ENCODE measurements at places on chromosomes 5 and 9.

DNA sequence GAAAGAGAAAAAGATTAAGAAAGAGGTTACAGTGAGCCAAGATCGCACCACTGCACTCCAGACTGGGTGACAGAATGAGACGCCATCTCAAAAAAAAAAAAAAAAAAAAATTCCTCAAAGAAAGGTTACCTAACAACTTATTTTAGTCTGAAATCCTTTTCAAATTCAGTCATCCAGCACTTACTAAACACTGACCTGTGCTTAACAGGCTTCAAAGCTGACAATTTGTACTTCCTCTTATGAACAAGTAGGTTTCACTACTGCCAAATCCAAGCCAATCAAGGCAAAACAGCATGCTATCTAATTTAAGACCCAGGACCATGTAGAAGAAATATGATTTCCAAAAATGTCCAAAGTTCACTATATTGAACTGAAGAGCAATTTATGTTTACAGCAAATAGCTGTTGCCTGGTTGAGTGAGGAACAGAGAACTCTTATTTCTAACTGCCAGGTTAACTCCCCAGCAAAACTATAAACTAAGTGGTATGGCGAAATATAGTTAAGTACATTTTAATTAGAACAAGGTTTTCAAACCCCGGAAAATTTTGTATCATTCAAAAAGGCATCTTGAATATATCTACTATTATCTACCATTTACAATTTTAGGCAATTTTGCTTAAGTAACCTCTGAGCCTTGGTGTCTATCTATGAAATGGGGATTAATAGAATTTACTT lies 13.4 kb downstream of the PWWP2A start:
- no peak for DNase-seq
- H3K4me1 ChIP-seq, result no peaks in the 10 kb centered on the region
- H3K4me3 ChIP-seq, result no peak overlapping the region
- H3K36me3 ChIP-seq, result peaks cover 4% of the 10 kb centered on the region

DNA sequence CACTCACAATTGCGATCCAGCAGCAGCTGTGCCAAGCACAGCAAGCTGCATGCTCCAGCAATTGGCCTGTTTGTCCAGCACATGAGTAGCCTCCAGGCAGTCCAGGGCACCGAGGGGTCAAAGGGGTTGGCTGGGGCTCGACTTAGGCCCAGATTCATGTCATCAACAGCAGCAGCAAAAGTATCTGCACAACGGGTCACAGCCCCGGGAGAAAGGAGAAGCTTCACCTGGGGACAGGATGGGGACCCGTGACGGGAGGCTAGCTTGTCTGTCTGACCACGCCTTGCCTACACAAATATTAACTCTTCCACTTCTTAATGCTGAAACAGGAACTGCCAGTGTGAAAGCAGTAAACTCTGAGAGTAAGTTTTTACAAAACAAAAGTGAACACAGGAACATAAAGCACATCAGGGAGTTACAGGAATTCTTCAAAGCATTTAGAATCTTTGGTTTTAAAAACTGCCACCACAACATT lies 191.2 kb downstream of the PIK3R1 start:
- H3K4me3 ChIP-seq, result no peak overlapping the region
- no peak overlapping the region for H3K27ac ChIP-seq
- no peaks in the 10 kb centered on the region for H3K36me3 ChIP-seq

DNA sequence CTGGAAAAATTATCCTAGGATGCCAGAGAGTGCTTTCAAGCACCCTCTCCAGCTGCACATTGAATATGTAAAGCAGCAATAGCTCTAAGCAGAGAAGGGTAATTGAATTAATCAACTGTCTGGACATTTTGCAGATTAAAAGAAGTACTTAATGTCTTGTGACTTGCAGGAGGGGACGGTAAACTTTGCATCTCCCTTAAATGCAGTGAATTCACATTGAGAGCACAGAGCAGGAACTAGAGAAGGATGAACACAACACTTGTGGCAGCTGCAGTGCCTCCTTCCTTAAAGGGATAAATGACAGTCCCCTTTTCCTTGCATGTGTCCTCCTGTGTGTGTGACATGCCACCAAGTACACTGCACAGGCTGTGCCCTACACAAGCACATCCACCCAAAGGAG lies 7.4 kb upstream of the CDK5RAP2 start:
- DNase-seq, result no peak
- no peaks in the 10 kb centered on the region for H3K27me3 ChIP-seq
- no peaks in the 10 kb centered on the region for H3K4me1 ChIP-seq
- H3K27ac ChIP-seq, result no peak overlapping the region
- no peaks in the 10 kb centered on the region for H3K36me3 ChIP-seq
- H3K4me3 ChIP-seq, result no peak overlapping the region

GRCh38 chr5:80210014-80210413 lies 45.8 kb downstream of the SERINC5 start:
- H3K27ac ChIP-seq, result no peak overlapping the region
- no peak for DNase-seq
- no peaks in the 10 kb centered on the region for H3K4me1 ChIP-seq
- no peak overlapping the region for H3K4me3 ChIP-seq

DNA sequence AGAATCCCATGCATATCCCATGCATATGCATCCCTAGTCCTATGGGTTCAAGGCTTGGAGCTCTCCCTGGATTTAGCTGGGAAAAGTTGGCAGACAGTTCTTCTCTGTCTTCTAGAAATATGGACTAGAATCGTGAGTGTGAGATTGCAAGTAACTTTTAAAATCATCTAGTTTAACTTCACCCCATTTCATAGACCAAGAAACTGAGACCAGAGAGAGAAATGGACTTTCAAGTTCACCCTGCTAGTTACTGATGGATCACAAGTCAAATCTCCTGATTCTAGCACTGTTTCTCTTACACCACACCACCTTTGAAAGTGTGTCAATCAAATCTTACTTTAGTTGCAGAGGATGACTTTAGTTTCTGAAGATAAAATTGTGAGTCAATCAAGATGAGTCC lies 13.4 kb downstream of the TGFBI start:
- H3K36me3 ChIP-seq, result no peaks in the 10 kb centered on the region
- H3K4me1 ChIP-seq, result no peaks in the 10 kb centered on the region
- no peaks in the 10 kb centered on the region for H3K27me3 ChIP-seq
- no peak overlapping the region for H3K27ac ChIP-seq
- no peak for DNase-seq

DNA sequence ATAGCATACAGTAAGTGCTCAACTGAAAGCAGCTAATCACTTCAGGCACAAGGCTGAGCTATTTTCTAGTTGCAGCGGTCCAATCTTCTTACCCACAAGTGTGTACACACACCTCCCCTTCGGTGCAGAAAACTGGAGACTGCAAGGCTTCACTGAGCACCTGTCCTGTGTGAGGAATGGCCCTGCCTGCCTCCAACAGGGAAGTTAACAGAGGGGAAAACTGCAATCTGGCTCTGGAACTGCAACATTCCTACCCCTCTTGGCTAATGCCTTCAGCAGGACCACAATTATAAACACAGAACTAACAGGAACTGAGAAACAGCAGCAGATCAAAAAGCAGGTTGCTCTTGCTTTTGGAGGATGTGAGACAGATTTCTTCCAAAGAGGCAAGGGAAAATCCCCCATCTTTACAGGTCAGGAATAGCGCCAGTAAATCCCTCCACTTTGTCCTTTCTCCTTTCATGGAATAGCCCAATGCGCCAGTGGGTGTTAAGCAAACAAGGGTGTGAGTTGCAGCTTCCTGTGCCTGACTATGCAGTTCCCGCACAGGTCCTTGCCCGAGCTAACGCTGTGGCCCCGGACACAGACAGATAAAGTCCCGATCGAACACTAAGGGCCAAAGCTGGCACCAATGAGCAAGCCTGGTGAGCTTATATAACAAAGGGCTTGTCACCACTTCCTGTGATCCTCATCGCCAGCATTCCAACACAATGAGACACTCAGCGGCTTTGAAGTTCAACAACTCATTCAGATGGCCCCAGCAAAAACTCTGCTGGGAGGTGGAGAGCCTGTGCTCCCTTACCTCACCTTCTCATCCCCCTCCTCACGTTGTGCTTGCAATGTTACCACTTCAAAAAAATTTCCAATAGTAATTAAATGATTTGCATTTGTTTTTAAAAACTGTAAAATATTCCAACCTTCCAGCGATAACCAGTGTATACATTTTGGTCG lies 21.5 kb downstream of the SHB start:
- H3K27me3 ChIP-seq, result no peaks in the 10 kb centered on the region
- no peaks in the 10 kb centered on the region for H3K36me3 ChIP-seq
- H3K4me3 ChIP-seq, result no peak overlapping the region
- H3K27ac ChIP-seq, result peak overlapping the region; percentile 59
- peaks cover 23% of the 10 kb centered on the region for H3K4me1 ChIP-seq
- peak; percentile 69 for DNase-seq

GRCh38 chr9:16344343-16344742 lies 526.1 kb downstream of the BNC2 start:
- H3K4me1 ChIP-seq, result no peaks in the 10 kb centered on the region
- no peaks in the 10 kb centered on the region for H3K36me3 ChIP-seq
- H3K27me3 ChIP-seq, result no peaks in the 10 kb centered on the region
- no peak for DNase-seq
- H3K27ac ChIP-seq, result no peak overlapping the region

DNA sequence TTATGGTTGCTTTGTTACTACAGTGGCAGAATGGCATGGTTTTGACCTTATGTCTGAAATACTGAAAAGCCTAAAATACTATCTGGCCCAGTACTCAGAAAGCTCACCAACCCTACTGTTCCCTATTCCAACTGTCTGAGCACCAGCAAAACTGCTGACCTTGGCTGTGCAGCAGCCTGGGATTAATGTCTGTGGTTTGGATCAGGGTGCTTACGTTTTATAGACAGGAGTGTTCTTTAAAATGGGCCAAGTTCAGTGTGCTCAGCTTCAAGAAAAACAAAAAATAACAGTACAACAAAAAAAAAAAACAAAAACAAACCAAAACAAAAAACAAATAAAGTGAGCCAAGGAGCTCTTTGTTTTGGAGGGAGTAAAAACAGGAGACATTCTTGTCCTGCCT lies 36.4 kb downstream of the SLC28A3 start:
- H3K27ac ChIP-seq, result no peak overlapping the region
- no peaks in the 10 kb centered on the region for H3K27me3 ChIP-seq

DNA sequence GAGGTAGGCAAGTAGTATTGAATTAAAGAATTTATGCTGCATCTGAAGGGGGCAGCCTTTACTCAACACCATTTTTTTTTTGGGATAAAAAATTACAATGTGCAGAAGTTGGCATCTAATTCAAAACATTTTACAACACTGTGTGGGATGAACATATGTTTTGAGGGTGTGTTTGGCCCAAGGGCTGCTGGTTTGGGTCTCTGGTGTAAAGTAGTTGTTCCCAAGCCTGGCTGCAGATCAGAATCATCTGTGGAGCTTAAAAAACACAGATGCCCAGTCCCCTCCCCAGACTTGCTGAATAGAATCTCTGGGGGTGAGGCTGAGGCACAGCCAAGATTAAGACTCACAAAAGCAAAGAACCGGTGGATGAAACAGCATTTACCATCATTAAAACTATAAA lies 33.0 kb upstream of the PDZD2 start:
- H3K27me3 ChIP-seq, result no peaks in the 10 kb centered on the region
- H3K4me3 ChIP-seq, result no peak overlapping the region
- H3K36me3 ChIP-seq, result no peaks in the 10 kb centered on the region
- no peaks in the 10 kb centered on the region for H3K4me1 ChIP-seq

- no peaks in the 10 kb centered on the region for H3K4me1 ChIP-seq
- no peaks in the 10 kb centered on the region for H3K36me3 ChIP-seq
- H3K27me3 ChIP-seq, result no peaks in the 10 kb centered on the region
- no peak overlapping the region for H3K4me3 ChIP-seq
- no peak for DNase-seq
- no peak overlapping the region for H3K27ac ChIP-seq
Observed at GRCh38 chr5:159735749-159736660, 180.3 kb upstream of the ADRA1B start.

GRCh38 chr9:123167474-123167873 lies 100.9 kb downstream of the STRBP start:
- no peaks in the 10 kb centered on the region for H3K4me1 ChIP-seq
- no peaks in the 10 kb centered on the region for H3K27me3 ChIP-seq
- H3K36me3 ChIP-seq, result no peaks in the 10 kb centered on the region
- H3K4me3 ChIP-seq, result no peak overlapping the region
- DNase-seq, result no peak

DNA sequence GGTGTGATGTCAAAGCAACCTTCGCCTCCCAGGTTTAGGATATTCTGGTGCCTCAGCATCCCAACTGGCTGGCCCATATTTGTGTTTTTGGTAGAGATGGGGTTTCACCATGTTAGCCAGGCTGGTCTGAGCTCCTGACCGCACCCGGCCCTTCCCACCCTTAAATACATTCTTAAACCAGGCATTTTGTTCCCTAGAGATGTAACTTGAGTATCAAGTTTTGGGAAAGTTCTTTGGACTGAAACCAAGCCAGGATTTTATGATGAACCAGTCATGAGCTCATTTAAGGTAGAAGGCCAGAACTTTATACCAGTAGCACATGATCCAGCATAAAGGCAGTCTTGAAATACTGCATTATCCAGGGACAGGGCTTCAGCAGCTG lies 3.5 kb downstream of the RPL7A start:
- H3K4me1 ChIP-seq, result peaks cover 4% of the 10 kb centered on the region
- no peaks in the 10 kb centered on the region for H3K27me3 ChIP-seq
- DNase-seq, result no peak
- peaks cover 39% of the 10 kb centered on the region for H3K36me3 ChIP-seq
- H3K4me3 ChIP-seq, result no peak overlapping the region
- H3K27ac ChIP-seq, result no peak overlapping the region

DNA sequence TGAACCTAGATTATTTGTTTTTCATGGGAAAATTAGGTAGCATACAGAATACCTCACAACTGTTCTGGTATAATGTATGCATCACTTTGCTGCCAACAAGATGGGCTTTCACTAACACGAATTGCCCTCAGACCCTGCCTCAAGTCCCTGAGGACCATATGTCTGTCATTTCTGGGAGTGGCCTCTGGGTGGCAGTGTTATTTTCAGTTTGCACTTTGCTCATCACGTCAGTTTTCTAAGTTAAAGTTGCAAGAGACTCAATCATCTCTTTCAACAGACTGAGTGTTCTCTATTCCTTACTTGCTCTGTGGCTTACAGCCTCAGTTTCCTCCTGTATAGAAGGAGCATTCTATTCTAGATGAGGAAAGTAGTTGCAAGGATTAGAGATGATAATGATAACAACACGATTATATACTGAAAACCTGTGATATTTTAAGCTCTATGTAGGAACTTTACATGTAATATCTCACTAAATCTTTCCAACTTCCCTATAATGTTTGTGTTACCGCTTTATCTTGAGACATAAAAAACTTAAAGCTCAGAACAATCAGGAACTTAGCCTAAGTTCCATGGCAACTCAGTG lies 55.7 kb downstream of the TSSK1B start:
- H3K27me3 ChIP-seq, result no peaks in the 10 kb centered on the region
- no peak overlapping the region for H3K4me3 ChIP-seq
- H3K27ac ChIP-seq, result no peak overlapping the region
- H3K36me3 ChIP-seq, result no peaks in the 10 kb centered on the region

GRCh38 chr5:96175090-96175489 lies 213.4 kb upstream of the ELL2 start:
- DNase-seq, result no peak
- H3K36me3 ChIP-seq, result no peaks in the 10 kb centered on the region
- H3K4me3 ChIP-seq, result no peak overlapping the region
- no peak overlapping the region for H3K27ac ChIP-seq

DNA sequence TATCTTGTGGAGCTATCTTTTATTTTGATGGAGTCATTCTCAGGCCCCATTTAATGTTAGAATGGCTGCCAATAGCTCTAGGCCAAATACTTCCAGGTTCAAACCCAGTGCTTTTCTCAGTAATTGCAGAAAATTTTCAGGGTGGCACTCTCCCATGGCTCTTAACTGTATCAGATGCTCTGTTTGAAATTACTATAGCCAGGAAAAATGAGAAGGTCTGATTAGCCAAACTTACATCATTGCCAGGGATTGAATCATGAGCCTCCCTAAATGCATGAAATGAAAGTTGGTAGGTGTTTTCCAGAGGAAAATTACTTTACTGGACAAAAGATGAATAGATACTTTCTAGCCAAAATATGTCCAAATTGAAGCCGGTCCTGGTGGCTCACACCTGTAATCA lies 404.8 kb downstream of the MAT2B start:
- no peaks in the 10 kb centered on the region for H3K36me3 ChIP-seq
- DNase-seq, result no peak
- H3K4me1 ChIP-seq, result no peaks in the 10 kb centered on the region
- H3K4me3 ChIP-seq, result no peak overlapping the region

Data from H1 (cell line).